ENCODE measurements at places on chromosomes 4 and X.

- no peak for DNase-seq
Measured at GRCh38 chr4:23915459-23916132, 25.7 kb upstream of the PPARGC1A start.

DNA sequence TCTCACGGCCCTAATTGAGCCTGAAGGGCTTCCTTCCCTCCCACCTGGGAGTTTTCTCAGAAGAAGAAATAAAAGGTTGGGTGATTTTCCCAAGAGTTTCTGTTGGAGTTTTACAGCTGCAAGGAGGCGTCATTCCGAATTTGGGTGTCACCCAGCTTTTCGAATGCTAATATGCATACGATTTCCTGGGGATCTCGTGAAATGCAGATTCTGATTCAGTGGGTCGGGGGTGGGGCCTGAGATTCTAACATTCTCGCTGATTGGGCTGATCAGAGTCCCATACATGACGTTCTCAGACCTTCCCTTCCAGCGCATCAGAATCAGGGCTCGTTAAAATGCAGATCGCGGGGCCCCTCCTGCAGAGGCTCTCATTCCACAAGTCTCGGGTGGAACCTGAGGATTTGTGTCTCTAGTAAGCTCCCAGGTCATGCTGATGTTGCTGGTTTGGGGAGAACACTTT lies 125.8 kb upstream of the STX18 start:
- no peak for DNase-seq

GRCh38 chr4:138724530-138724929 lies 291.1 kb upstream of the NOCT start:
- no peak for DNase-seq

GRCh38 chrX:39508300-39508692 lies 589.5 kb downstream of the BCOR start:
- DNase-seq: no peak

DNA sequence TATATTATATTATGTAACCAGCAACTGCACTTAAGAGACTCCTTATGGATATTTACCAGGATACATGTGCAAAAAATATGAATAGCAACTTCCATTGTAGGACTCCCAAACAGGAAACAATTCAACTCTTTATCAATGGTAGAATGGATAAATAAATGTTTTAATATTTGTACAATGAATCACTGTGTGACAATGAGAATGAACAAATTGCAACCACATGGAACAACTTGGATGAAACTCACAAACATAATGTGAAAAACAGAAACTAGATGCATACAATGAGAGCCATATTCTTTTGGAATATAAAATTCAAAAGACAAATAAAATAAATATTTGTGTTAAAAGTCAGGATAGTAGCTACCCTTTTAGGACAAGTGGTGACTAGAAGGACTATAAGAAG lies 1015.7 kb downstream of the TECRL start:
- DNase-seq: no peak

Measured in activated CD4-positive, alpha-beta T cell treated with anti-CD3 and anti-CD28 coated beads for 24 hours (primary cell).